ENCODE measurements at places on chromosomes 3 and 15.
A peak's percentile ranks its signal among the peaks of the same experiment; 100 is the strongest.

GRCh38 chr15:23647421-23648370, at the start of gene MAGEL2:
Gene MAGEL2 (minus strand): TSS chr15:23647867. CDS start chr15:23647742, 125 bp downstream.
- DNase-seq = no peak

DNA sequence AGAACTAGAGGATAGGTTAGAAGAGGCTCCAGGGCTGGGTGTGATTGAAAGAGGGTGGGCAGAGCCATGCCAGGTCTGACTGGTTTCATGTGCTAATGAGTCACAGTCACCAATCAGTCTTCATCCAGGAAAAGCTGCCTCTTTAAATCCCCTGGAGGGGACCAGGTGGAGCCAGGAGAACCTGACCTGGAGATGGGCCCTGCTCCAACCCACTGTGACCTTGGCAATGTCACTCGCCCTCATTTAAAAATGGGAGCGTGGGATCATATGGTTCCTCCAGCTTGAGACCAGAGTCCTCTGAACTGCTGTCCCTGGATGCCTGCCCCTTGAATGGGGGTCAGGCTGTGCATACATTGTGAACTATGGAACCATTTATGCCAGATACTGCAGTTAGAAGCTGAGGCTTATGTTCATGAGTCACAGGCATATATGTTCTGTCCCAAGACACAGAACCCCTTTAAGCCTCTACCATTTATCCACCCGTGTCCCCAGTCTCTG, 23.0 kb downstream of the HES1 start:
- no peak for DNase-seq

GRCh38 chr3:188518835-188519452, 365.0 kb downstream of the LPP start:
- no peak for DNase-seq

GRCh38 chr15:83289160-83289559, 4.7 kb upstream of the BNC1 start:
- no peak for DNase-seq

DNA sequence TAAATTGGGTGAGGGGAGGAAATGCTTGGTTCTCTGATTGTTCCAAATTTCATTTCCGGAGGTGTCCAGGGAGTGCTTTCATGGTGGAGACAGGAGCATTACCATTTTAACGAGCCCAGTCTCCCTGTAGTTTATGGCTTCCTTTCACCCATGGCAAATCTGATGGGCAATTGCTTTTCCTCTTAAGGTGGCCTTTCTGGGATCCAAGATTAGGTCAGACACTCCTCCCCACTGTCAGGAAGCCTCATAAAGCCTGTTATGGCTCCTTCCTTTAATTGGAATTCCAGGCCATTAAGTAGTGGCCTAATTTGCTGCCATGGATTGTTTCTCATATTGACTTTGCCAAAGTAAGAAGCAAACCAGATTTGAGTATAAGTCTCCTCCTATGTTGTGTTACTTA, 157.8 kb downstream of the PDCD6IP start:
- no peak for DNase-seq

DNA sequence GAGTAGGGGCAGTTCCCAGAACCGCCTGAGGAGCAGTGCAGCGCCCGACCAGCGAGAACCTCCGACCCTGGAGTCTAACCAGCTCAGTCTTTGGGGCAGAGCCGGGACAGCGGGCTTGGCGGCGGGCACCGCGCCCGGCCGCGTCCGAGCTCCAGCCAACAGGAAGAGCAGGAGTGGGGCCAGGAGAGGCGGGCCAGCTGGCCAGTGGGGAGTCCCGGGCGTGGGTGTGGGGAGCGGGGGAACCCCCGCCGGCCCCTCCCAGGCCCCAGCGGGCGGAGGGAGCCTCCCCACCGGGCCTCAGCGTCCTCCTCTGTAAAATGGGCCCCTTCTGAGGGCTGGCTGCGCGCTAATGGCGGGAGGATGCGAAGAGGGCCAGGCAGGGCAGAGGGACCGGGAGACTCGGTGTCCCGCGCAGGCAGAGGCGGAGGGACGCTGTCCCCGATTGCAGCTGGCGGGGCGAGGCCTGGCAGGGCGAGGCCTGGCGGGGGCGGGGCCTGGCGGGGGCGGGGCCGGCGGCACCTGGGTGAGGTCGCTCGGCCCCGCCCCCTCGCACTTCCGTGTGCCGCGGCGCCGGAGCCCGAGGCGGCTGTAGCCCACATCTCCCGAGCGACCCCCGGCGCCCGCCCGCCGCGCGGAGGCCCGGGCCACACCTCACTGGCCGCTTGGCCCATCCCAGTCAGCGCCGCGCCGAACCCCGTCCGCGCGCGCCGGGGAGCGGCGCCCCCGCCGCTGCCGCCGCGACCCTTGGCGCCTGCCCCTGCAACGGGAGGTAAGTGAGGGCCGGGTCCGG, at the start of gene PRKCD:
Gene PRKCD, plus strand, starts transcription at position 550 of the 790 bp plus-strand sequence. CDS start 17,214 bp downstream, outside the sequence.
- DNase-seq = peak; percentile 65

GRCh38 chr3:51280176-51280575, 104.9 kb upstream of the MANF start:
- DNase-seq = no peak

- no peak for DNase-seq
Observed at GRCh38 chr15:70469651-70470555, 293.5 kb downstream of the UACA start.

GRCh38 chr3:97914388-97914787, 57.8 kb downstream of the RIOX2 start:
- DNase-seq = no peak

Measured in kidney capillary endothelial cell (primary cell).